ENCODE measurements at places on chromosomes 16 and 17. TPM values are rescaled to one million over a fixed set of nuclear protein-coding genes. Genes with fewer than 3 reads are reported as not detected.

CTRB2 gene
- not detected for polyA plus RNA-seq

MED13 gene
- 3.7 TPM for polyA plus RNA-seq

TLCD2 gene
- polyA plus RNA-seq, result not detected

TBC1D3D gene
- polyA plus RNA-seq, result not detected

DHRS13 gene
- polyA plus RNA-seq, result 17.1 TPM

AGRP gene
- not detected for polyA plus RNA-seq

SLC6A2 gene
- not detected for polyA plus RNA-seq

AMZ2 gene
- 80.0 TPM for polyA plus RNA-seq

MARCHF10 gene
- polyA plus RNA-seq, result 0.20 TPM

TPSB2 gene
- not detected for polyA plus RNA-seq

GDE1 gene
- polyA plus RNA-seq, result 28.4 TPM

PRR15L gene
- polyA plus RNA-seq, result not detected

SLC12A3 gene
- 1.6 TPM for polyA plus RNA-seq

RASL10B gene
- polyA plus RNA-seq, result not detected

AURKB gene
- polyA plus RNA-seq, result 0.34 TPM

IRX5 gene
- not detected for polyA plus RNA-seq

ATP2A3 gene
- 155 TPM for polyA plus RNA-seq

SRL gene
- polyA plus RNA-seq, result not detected

UTS2R gene
- polyA plus RNA-seq, result not detected

GRB7 gene
- not detected for polyA plus RNA-seq

TPSG1 gene
- not detected for polyA plus RNA-seq
